Pulmonary artery endothelial cell (primary cell): ENCODE measurements at places on chromosomes 2 and 18.

- no peak for DNase-seq
Observed at GRCh38 chr2:171470129-171470528, 36.1 kb downstream of the DCAF17 start.

GRCh38 chr2:235478609-235479008 is 15.2 kb upstream of the AGAP1 start:
- DNase-seq, result no peak

- no peak for DNase-seq
Observed at GRCh38 chr18:1252936-1253335, 348.3 kb downstream of the ADCYAP1 start.

- no peak for DNase-seq
Observed at GRCh38 chr18:33483908-33484307, 43.4 kb upstream of the CCDC178 start.

DNA sequence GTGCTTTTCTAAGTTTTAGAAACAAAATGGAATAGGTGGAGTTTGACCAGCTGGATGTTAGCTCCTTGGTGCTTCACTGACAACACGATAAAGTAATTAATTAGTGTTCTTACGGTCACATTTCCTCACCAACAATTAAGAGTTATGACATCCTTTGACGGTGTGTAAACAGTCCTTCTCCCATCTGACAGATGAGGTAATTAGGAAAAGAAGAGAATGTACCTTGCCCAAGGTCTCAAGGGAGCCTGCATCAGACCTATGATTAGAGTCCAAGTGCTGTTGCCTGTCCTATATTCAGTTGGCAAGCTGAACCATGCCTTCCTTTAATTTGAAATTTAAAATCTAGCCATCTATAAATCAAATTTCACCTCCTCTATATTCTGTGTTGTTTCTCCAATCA is 48.3 kb upstream of the STK17B start:
- no peak for DNase-seq

GRCh38 chr2:28495551-28496250 is at the start of gene PLB1:
Gene PLB1 (plus strand): TSS chr2:28496060. CDS start chr2:28496115, 55 bp downstream.
- DNase-seq, result no peak

DNA sequence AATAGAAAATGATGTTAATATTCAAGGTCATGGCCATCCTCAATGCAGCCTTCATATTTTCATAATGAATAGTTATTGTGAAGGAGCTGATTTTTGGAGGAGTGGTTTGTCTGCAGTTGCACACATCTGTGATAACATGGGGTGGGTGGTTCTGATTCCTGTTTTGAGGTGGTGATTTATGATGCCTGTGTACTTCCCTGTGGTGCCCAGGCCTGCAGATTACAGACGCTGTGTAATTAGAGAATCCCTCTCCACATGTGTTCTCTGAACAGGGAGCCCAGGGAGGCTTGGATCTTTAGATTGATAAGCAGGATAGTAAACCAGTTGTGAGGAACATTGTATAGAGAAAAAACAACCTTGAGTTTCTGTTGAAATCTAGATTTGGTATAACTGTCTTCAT is 117.5 kb downstream of the AGAP1 start:
- DNase-seq, result no peak

DNA sequence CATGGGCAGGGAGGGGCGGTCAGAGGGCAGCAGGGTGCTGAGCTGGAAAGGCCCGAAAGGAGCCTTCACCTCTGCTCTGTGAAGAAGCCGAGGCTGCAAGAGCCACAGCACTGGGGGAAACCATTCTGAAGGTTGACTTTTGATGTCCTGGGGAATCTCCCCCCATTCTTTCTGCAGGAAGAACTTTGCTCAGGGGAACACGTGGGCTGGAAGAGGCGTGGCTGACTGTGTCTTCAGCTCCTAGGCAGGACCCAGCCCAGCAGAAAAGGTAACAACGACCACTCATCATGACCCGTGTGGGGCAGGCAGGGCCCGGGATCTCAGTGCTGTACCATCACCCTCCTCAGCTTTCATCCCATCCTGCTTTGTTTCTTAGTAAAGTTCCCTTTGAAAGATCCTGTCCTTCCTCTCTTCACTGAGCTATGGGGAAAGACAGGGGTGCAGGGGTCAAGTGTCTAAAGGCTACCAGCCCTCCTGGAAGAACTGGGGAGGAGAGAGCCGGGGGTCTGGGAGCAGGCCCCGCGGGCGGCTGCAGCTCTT is 312.7 kb downstream of the CELF4 start:
- DNase-seq, result no peak

DNA sequence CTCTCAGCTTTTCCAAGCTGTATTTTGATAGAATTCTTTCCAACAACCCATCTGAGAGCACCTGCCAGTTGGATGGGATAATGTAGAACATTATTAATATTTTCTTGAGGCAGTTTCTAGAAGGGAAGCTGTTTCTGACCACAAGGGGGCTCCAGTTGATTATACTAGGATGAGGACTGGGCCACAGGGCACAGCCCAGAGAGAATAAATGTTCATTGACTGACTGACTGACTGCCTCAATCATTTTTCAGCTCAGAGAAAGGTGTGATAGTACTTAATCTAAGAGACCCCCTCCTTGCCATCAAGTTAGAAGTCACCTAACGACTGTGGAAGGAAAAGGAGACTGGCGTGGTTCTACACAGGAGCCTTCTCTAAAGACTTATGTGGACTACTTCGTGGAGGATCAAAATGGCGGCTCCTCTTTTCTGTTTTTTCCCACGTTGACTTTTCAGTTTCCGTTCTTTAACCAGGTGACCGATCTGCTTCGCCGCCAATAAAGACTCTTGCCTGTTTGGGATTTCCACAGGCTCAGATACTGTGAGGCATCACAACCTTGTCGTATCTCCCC is 31.9 kb upstream of the CREG2 start:
- peak; percentile 33 for DNase-seq

DNA sequence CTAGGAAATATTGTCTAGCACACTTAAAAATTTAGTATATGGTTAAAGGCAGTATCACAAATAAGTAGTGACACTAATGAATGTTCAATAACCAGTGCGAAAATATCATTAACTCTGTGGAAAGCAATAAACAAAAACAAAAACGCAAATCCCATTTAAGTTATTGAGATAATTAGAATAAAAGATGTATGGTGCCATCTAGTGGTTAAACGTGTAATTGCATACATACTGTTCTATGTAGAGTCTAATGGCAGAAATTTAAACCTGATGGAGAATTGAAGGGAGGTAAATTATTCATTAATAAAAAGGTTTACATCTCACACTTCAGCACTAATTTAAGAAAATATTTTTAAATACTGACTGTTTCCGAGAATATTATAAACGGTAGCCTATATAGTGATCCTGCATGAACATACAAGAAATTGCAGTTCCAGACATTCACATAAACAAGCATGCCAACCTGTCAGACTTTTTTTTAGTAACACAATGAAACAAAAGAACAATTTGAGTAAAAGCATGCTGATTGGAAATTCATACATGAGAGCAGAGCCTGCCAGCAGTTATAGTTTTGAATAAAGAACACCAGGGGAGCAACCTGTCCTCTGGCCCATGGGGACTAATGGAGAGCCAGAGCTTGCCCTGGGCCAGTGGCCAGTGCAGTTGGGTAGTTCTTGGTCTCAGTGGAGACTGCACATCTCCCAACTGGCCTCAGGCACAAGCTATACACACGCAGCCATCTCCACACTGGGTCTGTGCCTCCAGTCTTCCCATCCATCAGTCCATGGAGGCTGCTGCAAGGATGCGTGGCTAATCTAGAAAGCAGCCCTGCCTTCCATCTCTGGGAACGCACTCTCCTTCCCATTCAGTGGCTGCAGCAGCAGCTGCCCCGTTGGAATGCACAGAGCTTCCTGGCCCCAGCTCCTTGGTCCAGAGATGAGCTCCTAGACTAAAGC is 28.0 kb downstream of the GCG start:
- DNase-seq, result peak; percentile 24

DNA sequence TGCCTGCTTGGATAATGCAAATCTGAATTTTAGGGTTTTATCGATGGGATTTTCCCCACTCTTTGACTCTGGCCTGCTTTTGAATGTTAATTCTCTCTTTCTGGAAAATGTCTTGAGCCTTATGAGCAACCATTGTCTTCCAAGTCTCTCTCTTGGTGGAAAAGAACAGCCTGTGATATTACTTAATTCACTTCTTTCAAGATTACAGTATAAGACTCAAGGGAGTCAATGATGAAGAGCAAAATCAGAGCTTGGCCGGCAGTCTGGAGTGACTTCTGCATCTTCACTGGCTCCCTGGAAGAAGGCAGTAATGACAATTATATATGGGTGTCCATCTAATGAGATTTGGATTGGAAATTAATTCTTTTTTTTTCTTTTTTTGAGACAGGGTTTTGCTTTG is 122.9 kb upstream of the ZEB2 start:
- no peak for DNase-seq

DNA sequence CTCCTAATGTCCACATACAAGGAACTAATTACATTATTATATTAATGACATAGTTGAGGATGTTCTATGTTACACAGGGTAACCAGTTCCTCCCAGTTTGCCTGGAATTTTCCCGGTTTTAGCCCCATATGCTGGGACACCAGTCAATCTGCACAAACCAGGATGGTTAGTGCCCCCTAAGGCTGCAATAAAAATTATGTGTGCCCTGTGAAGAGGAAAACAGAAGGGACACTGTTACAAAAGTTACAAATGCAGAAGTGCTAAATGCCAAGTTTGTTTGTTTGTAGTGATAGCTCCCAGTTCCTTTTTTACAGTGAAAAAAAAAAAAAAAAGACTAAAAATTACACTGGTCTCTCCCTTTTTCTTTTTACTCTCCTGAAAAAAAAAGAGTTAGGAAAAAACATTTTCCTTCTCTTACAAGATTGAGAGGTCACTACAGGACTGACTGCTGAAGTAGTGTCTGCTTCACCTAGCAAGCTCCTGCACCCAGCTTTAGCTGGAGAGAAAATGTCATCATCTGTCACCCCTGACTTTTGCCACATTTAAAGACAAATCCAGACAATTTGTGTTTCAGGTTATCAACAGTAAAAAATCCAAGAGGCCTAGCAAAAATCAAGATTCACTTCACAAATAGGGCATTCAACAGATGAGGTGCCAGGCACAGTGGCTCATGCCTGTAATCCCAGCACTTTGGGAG is 3.2 kb downstream of the ANKRD44 start:
- DNase-seq, result no peak

DNA sequence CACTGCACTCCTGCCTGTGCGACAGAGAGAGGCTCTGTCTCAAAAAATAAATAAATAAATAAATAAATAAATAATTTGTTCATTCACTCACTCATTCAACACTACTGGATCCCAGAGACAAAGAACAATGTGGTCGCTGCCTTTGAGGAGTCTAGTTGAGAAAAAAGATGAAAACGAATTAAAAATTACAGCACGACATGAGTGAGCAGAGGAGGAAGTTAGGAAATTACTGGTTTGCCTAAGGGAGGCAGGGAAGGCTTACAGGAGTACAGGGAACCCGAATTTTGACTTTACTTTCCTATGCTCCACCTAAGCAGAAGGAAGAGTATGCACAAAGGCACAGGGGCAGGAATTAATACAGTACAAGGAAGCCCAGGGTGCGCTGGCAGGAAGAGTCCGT is 4.2 kb upstream of the KCMF1 start:
- no peak for DNase-seq

DNA sequence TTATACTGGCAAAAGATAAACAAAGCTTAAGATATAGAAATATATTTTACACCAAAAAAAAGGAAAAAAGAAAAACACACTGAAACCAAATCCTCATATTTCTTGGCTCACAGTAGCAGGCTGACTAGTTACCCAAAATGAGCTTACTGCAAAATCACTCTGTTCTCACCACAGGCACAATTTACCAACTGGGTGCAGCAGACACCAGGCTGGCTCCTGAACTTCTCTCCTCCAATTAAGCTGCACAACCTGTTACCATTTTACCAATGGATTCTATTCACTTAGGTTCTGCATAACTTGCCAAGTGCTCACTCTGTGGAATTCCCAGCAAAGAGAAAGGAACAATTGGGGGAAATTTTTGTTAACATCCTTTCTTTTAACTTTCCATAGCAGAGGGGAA is 679.3 kb downstream of the ZEB2 start:
- no peak for DNase-seq

- DNase-seq, result no peak
Observed at GRCh38 chr2:74050151-74050550, 65.4 kb downstream of the TET3 start.

DNA sequence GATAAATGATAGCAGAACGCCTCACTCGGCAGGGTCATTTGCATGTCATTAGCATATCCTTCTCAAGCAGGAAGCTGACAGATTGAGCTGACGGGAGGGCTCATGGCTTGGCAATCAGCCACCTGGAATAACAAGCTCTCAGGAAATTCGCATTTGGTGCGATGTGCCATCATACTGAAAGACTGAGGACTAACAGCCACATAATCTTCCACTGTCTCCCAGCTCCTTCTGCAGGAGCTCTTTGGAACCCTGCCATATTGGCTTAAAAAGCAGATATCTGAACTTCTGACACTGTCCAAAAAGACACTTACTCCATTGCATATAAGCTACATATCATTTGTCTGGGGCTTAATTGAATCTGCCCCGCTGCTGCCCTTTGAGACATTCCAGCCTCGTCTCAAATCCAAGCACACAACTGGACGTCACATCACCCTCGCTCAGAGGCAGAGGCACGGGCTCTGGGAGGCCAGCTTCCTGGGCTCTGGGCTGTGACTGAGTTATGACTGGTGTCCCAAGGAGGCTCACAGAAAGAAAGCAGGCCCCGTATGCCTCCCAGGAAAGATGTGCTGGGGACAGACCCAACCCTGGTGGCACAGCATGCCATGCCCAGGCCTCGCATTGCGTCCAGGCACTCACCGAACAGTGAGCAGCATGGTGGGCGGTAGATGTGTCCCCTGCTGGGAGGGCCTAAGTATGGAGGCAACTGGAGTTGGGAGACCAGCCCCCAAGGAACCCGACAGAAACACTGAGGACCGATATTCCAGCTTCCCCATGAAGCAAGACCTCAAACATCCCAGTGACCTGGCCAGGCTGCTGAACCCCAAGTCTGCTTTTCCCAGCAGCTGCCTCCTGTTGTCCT is 228.0 kb downstream of the ATAD2B start:
- DNase-seq, result peak; percentile 22

DNA sequence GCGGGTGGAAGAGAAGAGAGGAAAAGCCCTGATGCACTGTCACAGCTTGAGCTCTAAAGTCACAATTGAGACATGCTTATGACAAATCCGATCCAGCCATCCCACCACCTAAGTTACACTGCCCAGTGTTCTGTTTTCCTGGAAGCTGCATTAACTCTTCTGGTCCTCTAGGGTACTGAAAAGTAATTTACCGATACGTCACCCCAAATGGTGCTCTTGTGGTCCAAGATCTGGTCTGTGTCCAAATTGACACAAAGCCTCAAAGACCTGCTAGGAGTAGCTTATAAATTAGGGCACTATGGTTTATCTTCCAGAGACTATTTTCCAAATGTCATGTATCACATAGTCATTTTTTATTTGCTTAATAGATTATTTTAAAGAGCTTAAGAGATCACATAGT is 186.7 kb upstream of the ETAA1 start:
- no peak for DNase-seq
